Ammon's horn (tissue), 1 donor: ENCODE measurements at places on chromosomes 2 and 18.

- peak; percentile 65 for DNase-seq
Observed at GRCh38 chr2:64750001-64750816, 96.5 kb upstream of the SERTAD2 start.

GRCh38 chr2:63073994-63074393, 23.4 kb downstream of the OTX1 start:
- no peak for DNase-seq

DNA sequence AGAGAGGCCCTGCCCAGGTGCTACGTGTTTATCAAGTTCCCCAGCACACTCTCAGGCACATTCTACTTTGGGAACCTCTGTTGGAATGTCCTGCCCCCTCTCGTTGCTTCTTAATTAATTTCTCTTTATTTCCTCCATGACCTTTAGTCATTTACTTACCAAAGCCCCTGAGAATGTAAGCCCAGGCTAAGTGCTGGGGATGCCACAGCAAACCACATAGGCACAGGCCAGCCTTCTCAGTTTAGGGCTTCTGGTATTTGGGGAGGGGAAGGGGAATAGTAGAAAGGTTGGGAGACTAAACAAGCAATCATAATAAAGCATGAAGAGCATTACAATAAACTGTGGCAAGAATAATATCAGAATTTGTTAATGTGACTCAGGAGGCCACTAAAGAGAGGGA, 85.7 kb downstream of the EVA1A start:
- no peak for DNase-seq

GRCh38 chr18:64398320-64398719, 249.4 kb upstream of the LINC00305 start:
- DNase-seq, result no peak

DNA sequence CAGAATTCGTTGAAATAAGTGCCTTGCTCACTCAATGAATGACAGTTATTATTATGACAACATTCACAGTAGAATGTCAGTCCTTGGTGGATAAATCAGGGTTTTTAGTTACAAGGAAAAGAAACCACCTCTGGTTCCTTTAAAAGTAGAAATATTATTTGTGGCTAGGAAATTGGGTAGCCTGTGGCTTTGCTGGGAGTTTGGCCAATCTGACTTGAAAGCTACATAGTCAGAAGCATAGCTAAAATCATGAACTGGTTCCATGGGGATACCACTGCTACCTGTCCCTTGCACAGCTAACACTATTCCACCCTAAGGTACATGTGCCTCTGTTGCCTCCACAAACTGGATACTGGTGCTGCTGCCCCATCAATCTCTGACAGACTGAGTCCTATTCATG, 12.8 kb upstream of the SMCHD1 start:
- DNase-seq, result no peak

- no peak for DNase-seq
Observed at GRCh38 chr2:12071318-12071717, 324.9 kb downstream of the LPIN1 start.
